ENCODE measurements at places on chromosomes 5 and 9.

GRCh38 chr5:129541648-129542251 is 81.7 kb downstream of the ADAMTS19 start:
- DNase-seq: no peak

DNA sequence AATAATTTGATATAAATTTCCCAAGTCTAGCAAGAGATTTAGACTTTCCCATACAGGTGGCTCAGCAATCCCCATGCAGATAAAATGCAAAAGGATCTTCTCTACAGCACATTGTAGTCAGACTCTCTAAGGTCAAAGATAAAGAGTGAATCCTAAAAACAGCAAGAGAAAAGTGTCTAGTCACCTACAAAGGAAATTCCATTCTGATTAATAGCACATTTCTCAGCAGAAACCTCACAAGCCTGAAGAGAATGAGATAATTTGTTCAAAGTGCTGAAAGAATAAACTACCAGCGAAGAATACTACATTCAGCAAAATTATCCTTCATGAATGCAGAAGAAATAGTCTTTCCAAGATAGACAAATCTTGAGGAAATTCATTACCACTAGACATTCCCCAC is 493.3 kb downstream of the PRELID2 start:
- no peak for DNase-seq

DNA sequence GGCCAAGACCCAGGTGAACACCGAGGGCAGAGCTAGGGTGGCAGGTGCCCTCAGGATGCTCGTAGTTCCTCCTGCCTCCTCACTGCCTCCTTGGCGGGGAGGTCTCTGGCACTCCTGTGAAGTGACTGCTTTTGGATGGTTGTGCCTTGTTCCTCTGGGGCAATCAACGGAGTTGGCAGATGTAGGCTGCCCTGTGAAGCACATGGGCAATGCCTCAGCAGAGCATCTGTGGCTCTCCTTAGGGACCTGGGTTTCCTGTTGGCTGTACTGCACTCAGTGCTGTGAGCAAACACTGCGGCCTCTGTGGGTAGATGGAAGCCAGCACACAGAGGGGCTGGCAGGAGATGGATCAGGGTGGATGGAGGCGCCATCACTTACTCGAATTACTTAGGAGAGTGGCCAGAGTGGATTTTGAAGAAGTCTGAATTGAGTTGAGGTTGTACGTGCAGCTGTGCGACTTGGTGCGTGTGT is 71.4 kb upstream of the COL5A1 start:
- DNase-seq: peak; percentile 54

DNA sequence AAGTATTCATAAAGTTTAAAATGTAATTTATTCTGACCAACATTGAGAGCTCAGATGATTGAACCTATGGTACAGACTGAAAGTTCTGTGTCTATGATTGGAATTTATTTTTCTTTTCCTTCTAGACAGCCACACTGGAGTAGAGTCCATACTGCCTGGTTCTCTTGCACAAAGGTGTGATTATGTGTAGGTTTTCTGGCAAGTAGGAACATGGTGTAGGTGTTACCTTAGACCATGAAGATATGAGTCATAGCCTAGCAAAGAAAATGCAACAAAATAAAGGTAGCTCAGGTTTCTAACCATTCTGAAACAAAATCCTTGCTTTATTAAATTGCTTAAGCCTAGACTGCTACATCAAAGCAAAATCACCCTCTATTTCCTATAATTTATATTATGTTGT is 143.4 kb downstream of the CDH12 start:
- no peak for DNase-seq

DNA sequence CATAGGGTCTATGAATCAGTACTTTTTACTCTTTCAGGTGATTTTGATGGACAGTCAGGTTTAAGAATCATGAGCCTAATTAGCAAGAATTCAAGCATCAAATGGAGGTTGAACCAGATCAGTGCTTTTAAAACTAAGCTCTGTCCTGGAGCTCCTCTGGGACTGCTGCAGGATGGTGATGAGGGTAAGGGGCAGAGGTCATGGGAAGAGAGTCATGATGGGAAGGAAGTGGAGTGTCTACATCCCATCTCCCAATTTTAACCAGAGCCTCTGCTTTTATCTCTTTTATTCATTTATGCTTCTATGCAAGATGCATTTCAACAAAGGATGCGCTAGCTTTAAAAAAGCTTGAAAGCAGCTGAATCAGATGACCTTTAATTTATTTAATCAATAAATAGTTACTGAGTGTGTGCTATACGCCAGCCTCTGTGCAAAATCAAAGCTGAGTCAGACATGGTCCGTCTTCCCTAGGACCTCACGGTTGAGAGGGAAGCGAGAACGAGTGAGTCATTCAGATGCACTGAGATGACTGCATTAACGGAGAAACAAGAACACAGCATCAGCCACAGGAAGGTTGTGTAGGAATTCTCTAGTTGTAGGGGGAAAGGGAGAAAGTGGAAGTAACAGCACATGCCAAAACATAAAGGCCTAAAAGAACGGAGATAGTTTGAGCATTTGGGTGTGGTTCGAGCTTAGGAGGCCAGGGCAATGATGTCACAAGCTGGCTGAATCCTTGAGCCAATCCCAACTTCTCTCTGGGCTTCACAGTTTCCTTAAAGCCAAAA is 441.6 kb upstream of the BRINP1 start:
- DNase-seq: no peak

DNA sequence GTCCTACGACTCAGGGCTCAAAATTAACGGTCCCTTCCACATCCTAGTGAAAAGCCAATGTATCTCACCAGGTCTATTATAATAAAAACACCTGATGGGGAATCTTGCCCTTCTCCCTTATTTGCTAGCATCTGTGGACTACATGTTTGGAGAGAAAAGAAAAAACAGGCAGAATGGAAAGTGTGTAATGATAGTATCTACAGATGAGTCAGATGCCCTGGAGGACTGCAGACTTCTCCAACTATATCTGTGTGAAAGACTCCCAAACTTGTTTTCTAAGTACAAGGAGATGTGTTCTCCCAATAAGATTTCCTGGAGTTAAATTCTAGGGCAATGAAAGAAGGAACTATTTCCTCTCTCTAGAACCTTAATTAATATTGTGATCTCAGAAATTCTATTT is 66.0 kb downstream of the FOXB2 start:
- no peak for DNase-seq

DNA sequence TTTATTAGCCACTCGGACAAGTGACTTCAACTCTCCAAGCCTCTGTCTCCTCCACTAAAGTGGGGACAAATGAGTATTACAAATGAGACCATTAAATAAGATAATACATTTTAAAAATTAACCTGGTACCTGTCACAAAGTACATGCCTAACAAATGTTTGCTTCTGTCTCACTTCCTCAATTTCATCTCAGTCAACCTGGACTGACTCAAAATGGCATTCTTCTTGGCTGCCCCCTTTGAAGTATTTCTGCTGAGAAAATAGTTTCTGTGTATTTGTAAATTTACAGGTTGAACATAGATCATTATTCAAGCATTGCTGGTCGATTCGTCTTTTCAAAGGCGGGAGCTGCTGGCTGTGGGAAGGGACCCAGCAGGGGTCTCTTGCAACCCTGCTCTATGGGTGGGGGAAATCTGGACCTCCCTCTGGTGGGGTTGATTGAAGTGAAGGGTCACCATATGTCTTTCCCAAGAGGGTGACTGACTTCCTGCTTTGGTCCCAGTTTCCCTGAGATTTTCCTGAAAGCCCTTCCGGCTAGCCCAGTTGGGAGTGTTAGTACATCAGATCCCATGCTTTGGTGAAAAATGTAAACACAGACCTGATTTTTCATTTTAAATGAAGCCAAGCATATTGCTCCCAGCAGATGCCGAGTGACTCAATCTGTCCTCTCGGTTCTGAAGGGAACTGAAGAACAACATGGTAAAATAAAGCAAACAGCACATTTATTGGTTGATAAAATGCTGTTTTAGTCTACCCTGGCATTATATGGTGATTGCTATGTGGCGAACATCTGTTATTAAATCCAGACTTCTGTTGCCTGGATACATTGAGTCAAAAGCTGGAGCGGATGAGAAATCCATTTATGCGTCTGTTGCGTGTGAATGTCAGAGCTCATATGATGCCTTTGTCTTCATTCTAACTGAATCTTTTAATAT is 73.0 kb downstream of the KCNIP1 start:
- no peak for DNase-seq

DNA sequence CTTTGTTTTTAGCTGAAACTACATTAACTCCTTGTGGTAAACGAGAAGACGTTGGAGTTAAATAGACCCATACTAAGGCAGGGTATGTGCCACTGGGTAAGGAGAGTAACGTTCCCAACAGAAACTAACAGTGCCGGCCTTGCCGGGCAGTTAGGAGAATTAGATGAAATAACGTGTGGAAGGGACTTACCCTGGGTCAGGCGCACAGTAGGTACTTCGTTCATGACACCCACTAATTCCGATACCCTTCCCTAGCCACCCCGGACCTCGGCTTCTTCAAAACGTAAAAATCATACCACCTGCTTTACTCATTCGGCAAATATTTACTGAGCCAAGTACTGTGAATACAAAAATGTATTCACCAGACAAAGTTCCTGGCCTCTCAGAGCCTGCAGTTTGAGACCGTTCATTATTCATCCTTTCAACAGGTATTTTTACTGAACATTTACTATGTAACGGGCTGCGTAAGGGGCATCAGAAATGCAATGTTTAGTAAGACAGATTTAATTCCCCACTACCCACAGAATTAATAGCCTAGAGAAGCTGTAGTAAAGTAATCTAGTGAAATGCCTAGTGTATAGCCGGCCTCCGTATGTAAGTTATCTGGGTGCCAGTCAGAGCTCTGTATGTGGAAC is 3.2 kb upstream of the SMIM23 start:
- no peak for DNase-seq

DNA sequence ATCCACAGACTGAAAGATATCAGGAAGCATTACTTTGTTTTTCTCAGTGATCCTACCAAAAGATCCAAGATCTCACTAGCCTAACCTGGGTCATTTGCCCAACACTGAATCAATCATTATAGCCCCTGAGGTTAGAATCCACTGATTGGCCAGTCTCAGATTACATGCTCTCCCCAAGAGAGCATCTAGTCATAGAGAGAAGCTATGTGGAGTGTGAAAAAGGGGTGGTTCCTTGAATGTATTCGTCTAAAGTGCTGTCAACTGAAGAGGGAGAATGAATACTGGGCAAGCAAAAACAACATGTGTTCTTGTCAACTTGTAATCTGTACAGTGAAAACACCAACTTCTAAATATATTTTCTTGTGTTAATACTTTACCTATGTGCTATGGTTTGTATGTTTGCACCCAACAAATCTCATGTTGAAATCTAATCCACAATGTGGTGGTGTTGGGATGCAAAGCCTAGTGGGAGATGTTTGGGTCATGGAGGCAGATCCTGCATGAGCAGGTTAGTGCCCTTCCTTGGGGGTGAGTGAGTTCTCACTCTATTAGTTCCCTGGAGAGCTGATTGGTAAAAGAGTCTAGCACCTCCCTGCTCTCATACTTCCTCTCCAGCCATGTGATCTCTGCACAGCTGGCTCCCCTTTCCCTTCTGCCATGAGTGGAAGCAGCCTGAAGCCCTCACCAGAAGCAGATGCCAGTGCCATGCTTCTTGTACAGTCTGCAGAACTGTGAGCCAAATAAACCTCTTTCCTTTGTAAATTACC is 60.3 kb upstream of the PJA2 start:
- no peak for DNase-seq

DNA sequence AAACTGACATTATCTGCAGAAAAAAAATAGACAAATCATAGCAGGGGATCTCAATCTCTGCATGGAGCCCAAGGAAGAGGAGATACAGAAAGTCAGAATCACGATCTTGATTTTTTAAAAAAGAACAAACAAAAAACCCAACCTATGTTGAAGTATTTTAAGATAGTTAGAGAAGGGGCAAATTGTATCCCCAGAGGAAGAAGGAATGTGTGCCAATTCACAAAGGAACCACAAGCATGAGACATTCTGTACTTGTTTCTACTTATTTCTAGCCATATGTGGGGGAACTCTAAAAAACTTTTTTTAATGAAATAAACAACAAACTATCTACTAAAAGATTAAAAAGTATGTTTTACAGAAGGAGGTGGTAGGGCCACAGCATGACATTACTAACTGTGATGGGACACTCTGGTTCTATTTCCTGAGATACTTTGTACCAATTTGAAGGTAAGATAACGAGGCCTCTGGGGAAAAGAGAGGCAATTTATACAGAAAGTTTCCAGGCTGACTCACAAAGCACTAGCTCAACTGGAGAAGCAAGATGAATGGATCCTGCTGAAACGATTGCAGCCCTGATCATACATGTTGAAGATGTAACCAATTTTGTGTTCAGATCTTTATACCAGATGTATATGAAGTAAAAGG is 22.5 kb downstream of the RANBP3L start:
- no peak for DNase-seq

GRCh38 chr5:121313886-121314285 is 537.8 kb upstream of the FTMT start:
- no peak for DNase-seq

GRCh38 chr5:143435210-143435657 is 31.7 kb upstream of the NR3C1 start:
- DNase-seq: no peak

DNA sequence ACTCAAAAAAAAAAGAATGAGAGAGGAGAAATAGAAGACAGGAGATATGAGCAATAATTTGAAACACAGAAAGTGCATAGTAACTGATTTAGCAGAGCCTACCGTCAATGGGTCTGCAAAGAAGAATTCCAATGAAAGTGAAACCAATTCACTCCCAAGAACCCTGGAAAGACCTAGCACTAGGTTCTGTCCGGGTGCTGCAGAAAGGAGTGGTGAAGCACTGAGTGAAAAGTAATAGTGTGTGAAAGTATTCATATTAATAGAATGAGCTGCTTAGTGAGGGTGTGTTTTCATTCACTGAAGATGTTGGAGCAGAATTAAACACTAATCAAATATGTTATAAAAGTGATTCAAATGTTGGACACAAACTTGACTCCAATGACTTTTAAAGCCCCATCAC is 51.3 kb upstream of the SLC30A5 start:
- no peak for DNase-seq

- no peak for DNase-seq
Measured at GRCh38 chr5:94181895-94182294, 436.5 kb downstream of the KIAA0825 start.

DNA sequence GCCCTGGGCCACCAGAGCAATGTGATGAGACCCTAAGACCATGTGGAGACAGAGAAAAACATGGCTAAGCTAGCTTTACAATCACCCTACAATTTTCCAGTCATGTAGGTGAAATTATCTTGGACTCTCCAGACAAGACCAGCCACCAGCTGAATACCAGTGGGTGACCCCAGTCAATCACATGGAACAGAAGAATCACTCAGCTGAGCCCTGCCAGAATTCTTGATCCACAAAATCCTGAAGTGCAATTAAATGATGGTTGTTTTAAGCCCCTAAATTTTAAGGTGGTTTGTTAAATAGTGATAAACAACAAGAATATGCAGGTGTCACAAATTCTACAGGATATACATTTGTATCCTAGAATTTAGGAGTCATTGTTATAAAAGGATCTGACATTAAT is 69.5 kb upstream of the SMIM15 start:
- no peak for DNase-seq

- no peak for DNase-seq
Measured at GRCh38 chr5:116773926-116774325, 199.3 kb upstream of the SEMA6A start.

DNA sequence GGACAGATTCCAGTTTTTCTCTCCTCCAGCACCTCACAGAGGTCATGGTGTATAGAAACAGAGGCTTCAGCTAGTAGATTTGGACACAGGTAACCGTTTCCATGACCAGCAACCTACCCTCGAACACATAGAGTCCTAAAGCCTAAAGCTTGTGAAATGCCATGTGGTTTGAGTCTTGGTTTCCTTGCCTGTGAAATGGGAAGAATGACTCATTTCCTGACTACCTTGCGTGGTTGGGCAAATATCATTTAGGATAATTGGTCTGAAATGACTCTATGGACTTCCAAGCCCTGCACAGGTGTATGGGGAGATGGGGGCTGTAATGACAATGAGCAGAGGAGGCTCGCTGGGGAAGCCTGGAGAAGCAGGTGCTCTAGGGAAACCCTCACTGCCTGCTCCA is 134.6 kb downstream of the TTLL11 start:
- DNase-seq: no peak
